ENCODE measurements at places on chromosomes 4 and X.

DNA sequence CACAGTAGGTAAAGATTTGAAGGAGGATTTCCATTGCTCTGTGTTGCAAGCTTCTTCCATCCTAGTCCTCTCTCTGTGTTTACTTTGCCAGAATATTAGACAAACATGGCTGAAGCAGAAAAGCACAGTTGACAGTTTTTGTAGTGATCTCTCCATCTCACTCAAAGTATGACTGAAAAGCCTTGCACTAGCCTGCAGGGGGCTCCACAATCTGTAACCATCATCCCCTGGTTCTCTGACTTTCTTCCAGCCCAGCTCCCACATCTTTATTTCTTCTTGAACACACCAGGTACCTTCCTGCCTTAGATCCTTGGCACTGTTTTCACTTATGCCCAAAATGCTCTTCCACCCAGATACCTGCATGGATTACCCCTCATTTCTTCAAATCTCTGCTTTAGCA is 34.1 kb upstream of the HHIP start:
- no peak for DNase-seq

DNA sequence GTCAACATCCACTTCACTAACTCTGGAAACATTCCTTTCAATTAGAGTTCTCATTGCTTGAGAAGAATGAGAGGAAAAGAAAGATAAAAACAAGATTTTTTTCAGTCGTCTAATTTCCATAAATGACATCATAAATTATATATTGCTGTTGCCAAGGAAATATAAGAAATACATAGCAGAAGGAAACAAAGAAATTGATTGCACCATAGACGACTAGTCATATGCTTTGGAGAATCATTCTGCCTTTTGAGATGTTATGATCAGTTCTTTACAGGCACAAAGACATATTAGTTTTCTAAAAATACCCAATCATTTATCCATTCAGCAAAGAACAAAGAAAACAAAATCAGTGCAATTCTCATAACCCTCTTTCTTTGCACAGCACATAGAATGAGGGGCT is 672 bp upstream of the C1QTNF7 start:
- no peak for DNase-seq

DNA sequence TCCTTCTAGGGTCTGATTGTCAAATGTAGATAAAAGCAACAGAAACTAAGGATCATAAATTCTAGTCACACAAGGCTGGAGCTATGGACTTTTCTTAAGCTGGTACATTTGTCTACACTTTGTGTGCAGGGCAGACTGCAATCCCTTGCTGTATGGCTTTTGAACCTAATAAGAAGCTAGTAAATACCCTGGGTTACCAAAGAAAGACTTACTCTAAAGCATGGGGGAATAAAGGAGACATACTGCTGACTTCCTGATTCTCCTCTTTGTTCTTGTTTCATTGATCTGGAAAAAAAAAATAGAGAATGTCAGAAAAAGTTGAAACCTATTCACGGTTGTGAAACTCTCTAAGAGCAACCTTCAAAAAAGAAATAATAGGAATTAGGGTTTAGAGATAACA is 216.6 kb upstream of the TLL1 start:
- DNase-seq: no peak

DNA sequence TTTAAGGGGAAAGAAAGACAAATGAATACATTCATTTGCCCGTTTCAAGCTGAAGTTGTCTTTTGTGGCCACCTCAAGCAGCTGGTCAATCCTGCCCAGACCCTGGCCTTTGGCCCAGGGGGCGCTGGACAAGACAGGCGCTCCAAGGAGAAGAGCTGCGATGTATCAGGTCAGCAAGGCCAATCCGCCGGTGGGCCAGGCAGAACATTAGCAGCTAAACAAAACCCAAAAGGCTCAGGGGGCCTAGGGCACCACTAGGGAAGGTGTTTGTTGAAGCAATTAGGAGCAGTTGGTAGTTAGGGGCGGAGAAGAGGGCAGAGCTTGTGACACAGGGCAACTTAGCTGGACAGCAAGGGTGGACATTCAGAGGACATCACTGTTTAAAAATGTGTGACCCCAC is 60.8 kb upstream of the TMEM33 start:
- DNase-seq: no peak

DNA sequence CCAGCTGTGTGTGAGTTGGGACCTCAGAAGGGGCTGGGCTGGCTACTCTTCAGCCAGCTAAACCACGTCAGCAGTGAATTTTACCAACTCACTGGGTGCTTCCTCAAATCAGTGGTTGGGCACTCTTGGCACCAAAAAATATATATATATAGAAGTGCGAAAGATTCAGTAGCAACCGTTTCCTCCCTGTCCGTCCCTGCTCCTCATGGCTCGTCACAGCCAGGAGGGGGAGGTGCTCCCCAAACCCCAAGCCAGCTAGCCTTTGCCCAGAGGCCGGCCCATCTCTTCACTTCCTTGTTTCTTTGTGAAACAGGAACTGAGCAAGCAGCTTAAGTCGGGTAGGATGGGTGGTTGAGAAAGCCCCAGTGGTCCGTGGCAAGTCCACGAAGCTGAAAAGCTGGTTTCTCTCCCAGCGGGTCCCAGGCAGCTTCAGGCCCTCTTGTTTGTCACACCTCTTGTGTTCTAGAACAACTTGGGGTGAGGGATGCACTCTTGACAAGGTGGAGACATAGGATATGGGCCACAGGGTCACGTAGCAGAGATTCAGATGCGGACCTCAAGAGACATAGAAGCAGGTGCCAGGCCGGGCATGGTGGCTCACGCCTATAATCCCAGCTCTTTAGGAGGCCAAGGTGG is 6.8 kb upstream of the SASH3 start:
- DNase-seq: peak; percentile 74

- no peak for DNase-seq
These were observed 44.6 kb downstream of the RASSF6 start for GRCh38 chr4:73575660-73576059.

DNA sequence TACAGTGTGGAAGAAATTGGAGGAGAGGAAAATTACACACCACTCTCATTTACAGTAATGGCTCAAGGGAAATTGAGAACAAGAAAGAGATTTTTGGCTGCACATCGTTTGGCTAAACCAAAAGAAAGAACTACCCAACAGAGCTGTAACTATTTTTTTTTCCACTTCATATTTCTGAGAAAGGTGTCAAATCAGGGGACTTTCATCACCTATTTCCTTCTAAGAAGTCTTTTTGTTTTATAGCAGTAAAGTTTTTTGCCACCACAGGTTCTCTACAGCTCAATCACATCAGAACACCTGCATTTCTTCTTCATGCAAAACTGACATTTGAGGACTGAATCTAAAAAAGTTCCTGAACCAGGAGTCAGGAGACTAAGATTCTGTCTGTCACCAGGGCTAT is 57.5 kb upstream of the TNIP3 start:
- no peak for DNase-seq

- DNase-seq: no peak
These were observed 284.8 kb downstream of the AFF2 start for GRCh38 chrX:148785256-148785655.

GRCh38 chr4:98961770-98962169 is 32.8 kb upstream of the EIF4E start:
- no peak for DNase-seq

GRCh38 chr4:144699565-144699964 is 53.6 kb downstream of the HHIP start:
- no peak for DNase-seq

DNA sequence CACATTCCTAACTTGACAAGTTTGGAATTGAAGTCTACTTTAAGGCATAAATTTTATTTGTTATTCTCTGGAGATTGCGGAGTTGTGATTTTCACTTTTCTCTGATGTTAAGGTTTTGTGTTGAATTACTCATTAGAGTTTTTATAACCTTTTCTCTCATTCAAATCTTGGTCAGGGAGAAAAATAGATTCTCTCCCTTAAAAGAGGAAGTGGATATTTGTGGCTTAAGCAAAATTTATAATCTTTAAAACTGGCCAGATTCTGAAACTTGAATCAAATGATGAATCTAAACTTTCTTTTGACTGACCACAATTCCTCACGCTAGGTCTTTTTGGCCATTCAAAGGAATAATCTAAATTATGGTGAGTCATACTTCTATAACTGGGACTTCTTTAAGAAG is 361.4 kb downstream of the TEX13C start:
- no peak for DNase-seq

- DNase-seq: no peak
These were observed 96.6 kb upstream of the IL13RA1 start for GRCh38 chrX:118630848-118631247.

DNA sequence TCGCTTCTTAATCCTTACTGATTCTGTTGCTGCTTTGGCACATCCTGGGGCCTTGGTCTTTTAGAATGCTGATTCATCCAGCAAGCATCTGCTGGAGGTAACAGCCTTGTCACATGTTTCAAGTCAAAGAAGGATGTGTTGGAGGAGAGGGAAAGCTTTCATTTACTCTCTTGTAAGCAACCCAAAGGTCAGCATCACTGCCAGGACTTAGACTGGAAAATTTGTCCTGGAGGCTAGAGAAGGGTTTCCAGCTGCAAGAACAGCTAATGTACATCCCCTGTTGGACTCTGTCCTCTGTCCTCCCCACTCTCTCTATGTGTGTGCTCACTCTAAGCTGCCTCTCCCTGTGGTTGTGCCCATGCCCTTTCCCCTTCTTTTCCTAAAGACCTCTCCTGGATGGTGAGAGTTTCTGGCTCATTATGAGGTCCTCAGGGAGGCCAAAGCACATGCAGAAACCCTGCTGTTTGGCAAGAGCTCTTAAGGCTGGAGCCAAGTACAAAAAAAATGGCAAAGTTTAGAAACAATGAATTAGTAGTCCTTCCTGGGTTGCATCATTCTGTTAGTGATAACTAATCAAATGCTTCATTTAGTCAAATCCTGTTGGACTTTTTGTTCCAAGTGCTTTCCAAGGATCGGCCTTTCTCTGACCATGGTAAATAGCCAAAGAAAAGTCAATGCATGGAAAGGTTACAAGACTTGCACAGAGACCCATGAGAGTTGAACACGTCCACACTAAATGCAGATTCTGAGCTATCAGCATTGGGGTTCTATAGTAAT is 13.4 kb upstream of the SRPX start:
- DNase-seq: no peak

DNA sequence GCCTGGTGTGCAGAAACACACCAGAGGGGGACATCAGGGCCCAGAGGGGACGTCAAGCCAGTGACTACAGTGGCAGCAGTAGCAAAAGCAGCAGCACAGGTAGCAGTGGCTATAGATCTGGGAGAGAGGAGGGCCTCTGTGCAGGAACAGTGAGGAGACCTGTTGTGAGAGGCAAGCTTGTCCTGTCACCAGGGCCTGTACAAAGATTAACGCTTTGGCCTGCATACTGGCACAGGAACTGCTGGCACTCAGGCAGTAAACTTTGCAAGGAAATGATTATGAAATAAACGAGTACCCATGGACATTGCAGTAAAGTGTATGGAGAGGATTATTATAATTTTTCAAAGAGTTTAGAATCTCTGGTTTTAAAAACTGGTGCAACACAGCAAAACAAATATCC is 5.5 kb upstream of the PHF8 start:
- no peak for DNase-seq

GRCh38 chr4:61493470-61493869 is 293.3 kb downstream of the ADGRL3 start:
- DNase-seq: no peak

DNA sequence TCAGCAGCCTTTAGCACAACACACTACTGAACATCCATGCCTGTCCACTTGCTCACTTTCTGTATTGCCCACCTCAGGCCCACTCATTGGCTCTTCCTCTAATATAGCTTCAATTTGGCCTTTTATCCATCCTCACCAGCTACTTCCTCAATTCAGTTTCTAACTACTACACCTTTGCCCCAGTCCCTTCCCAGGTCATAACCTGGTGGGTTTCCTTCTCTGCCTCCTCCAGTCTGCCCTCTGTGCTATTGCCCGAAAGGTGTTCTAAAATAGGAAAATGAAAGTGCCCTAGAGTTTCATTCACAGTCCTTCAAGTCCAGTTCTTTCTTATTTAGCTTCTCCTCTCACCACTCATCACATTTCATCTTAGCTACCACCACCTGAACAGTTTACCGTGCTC is 23.1 kb downstream of the MOSPD2 start:
- DNase-seq: no peak

GRCh38 chr4:71974681-71975080 is 57.1 kb upstream of the NPFFR2 start:
- DNase-seq: no peak

DNA sequence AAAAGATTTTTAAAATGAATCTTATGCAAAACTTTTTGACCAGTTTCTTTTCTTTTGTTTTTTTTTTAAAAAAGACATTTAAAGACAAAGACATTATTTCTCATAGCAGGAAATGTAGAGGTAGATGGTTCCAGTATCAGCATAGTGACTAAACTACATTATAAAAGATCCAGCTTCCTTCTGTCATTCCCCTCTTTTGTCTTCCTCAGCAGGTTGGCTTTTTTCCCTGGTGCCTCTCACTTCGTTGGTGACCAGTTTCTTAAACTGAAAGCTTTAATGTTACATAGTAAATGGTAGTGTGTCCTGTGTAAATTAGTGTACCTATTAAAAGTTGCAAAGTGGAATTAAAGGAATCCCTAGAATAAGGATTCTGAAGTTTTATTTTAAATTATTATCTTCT is 36.1 kb downstream of the DCK start:
- DNase-seq: no peak

DNA sequence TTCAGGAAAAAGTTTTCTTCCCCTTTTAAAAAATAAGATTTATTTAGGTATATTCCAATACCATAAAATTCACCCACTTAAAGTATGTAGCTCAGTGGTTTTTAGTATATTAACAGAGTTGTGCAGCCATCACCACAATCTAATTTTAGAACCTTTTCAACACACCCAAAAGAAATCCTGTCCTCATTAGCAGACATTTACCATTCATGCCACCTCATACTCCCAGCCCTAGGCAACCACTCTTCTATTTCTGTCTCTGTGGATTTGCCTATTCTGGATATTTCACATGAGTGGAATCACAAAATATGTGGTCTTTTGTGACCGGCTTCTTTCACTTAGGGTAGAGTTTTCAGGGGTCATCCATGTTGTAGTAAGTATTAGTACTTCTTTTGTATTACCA is 7.4 kb downstream of the ZNF81 start:
- no peak for DNase-seq

DNA sequence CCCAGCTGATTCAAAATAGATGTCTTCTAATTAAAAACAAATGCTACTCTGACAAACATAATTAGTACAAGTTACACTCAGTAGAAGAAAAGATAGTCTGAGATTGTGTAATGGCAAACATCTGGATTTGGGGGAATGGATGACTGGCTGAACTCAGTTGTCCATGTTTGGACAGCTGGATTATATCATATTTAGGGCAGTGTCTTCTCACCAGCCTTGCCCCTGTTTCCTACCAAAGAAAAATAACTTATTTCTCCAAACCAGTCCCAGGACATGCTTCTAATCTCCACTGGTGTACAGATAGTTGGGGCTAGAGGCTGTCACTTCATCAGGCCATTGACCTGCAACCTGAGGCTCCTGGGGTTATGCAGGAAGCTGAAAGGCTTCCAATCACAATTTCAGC is 237.3 kb downstream of the USP46 start:
- no peak for DNase-seq

GRCh38 chrX:437661-438390 is 51.1 kb upstream of the PPP2R3B start:
- no peak for DNase-seq

- peak; percentile 16 for DNase-seq
These were observed 1.3 kb downstream of the NEXMIF start for GRCh38 chrX:74923942-74924448.

- no peak for DNase-seq
These were observed 3.0 kb downstream of the GPC4 start for GRCh38 chrX:133412246-133412645.

All from memory B cell (primary cell).